ENCODE measurements at places on chromosomes 16 and 17.
A peak's percentile ranks its signal among the peaks of the same experiment; 100 is the strongest.

- DNase-seq: no peak
Observed at GRCh38 chr17:45346216-45347015, 29.6 kb upstream of the MAP3K14 start.

GRCh38 chr16:87822108-87822970 lies 47.0 kb downstream of the SLC7A5 start:
- no peak for DNase-seq

DNA sequence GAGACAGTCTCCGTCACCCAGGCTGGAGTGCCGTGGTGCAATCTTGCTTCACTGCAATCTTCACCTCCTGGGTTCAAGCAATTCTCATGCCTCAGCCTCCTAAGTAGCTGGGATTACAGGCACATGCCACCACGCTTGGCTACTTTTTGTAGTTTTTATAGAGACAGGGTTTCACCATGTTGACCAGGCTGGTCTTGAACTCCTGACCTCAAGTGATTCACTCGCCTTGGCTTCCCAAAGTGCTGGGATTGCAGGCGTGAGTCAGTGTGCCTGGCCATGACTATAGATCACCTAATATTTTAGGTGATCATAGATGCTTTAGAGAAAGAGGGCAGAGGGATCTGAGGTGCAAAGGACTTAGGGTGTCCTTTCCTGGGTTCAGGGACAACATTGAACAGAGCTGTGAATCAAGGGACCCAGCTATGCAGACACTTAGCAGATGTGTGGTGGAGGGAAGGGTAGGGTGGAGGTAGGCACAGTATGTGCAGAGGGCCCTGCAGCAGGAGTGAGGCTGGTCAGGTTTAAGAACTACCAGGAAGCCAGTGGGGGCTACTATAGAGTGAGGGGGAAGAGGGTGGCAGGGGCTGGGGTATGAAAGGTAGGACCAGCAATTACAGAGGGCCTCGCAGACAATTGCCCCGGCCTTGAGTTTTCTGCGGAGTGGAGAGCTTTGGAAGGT lies 116.5 kb downstream of the CMIP start:
- no peak for DNase-seq

DNA sequence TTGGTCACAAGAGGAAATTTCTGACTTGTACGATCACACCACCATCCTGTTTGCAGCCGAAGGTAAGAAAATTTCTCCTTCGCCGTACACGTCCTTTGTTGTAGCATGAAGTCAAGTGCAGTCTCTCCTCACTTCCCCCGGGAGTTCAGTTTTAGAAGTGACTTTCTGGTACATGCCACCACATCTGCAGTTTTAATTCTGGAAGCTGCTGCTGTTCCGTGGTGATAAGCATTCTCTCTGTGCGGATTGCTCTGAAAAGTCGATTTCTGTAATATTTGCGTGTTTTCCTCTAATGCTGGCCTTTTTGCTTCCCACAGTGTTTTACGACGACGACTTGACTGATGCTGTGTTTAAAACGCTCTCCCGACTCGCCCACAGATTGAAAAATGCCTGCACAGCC lies 20.6 kb downstream of the METTL22 start:
- DNase-seq: no peak

DNA sequence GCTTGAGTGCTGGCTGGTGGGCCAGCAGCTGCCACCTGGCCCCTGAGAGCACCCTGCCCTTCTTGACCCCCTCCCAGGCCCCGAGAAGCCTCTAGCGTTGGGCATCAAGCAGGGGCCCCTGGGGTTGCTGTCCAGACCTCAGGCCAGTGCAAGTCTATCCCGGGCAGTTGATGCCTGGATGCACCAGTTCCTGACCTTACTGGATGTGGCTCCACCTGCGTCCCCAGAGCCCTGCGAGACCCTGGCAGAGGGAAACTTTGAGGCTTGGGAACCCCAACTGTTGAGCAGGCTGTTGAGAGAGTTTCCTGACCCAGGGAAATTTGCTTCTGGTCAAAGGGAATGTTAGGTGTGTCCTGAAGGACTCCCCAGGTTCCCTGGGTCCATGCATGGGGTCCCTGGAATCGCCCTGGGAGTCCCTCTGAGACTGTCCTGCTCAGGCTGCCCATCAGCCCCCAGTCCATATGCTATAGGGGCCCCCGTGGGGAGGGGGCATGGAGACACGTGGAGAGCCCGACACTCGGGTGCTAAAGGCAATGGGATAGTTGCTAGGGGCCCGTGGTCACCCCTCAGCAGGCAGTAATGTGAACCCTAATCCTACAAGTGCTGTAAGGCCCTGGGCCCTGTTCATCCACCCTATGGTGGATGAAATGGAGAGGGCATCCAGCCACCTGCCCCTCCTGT lies 46.4 kb downstream of the RAB11FIP4 start:
- no peak for DNase-seq

- peak; percentile 81 for DNase-seq
Observed at GRCh38 chr16:4506450-4506849, 30.3 kb downstream of the HMOX2 start.
